Lower leg skin (tissue), 4 donors: ENCODE measurements at places on chromosomes 16 and 17.

DNA sequence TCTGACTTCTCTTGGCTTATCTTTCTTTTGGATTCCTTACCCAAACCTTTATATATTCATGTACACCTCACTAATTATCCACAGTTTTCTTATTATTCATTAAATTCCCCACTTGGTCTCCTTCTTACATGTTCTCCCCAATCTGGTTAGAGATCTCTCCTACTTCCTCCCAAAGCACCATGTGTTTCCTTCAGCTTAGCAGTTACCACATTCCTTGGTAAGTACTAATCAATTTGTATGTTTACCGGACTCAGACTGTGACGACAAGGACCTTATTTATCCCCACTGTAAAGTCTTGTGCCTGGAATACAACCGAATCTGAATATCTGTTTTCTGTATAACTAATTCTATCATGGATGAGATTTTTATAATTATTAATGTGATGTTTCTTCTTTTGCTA lies 389.5 kb downstream of the KCNJ2 start:
- DNase-seq: no peak

DNA sequence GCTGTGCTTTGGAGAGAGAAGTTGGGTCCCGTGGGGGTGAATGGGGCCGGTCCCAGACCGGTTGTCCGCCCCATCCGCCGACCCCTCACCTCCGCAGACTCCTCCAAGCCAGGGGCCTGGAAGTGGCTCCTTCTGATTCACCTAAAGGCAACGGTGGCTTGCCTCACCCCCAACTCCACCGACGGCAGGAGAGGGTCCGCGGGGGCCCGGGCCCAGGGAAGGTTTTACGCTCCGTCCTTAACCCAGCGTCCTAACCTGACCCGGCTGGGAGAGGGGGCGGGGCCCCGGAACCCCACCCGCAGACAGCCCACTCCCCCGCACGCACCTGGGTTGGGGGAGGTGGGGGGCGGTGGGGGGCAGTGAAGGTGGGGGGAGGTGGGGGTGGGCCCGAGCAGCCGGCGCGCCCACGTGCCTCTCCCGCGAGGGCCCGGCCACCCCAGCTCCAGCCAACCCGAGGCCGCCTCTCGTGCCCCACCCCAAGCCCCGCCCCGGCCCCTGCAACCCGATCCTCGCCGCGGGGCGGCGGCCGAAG lies 12.7 kb upstream of the CD300A start:
- no peak for DNase-seq

GRCh38 chr16:51797669-51798259 lies 646.7 kb upstream of the SALL1 start:
- DNase-seq: no peak

DNA sequence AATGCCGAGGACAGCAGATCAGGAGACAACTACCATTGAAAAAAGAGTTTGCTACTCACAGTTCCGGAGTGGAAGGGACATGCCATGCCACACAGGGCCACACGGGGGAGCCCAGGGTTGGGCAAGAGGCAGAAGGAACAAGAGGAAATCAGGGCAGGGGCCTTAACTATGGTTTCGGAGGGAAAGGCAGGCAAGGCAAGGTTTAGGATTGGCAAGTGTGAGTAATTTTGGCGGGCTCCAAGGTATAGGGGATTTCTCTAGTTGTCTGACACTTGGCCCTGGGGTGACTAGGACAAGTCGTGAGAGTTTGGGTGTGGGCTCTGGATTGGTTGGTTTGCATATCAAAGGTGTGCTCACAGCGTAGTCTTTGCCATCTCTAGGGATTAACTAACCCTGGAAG lies 27.0 kb upstream of the NTN1 start:
- DNase-seq: peak; percentile 88

GRCh38 chr17:66276328-66276937 lies 26.0 kb upstream of the PRKCA start:
- DNase-seq: no peak

- no peak for DNase-seq
Observed at GRCh38 chr16:77469634-77470033, 34.8 kb upstream of the ADAMTS18 start.

GRCh38 chr16:82197540-82198240 lies 27.7 kb upstream of the MPHOSPH6 start:
- DNase-seq: no peak

DNA sequence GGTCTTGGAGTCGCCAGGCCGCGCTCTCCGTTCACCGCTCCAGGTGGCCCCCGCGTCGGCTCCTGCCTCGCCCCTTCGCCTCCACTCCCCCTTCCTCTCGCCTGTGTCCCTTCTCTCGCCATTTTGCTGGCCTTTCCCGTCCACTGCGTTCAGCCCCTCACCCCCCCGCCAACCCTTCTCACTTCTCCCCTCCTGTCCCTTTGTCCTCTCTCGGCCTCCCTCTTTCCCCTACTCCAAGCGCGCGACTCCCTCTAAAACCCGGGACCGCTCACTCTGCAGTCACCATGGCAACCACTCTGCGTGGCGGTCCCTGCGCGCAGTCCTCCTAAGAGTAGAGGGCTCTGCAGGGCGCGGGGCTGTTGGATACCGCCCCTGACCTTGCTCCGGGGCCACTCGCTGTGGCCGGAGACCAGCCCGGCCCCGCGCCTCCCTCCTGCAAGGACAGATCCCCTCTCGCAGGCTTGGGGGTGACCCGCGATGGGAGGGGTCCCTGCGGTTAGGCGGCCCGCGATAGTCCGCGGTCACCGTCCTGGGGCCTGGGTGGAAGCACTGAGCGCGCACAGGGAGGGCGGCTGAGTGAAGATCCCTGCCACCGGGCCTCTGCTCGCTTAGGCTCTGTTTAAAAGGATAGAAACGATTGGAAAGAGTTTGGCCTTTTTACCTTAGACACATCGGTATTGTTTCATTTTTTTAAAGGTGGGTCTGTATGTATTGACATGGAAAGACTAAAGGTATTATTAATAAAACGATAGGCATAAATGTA lies 454 bp downstream of the CCDC40 start:
- DNase-seq: no peak

GRCh38 chr17:56898874-56899273 lies 15.0 kb downstream of the TRIM25 start:
- no peak for DNase-seq

DNA sequence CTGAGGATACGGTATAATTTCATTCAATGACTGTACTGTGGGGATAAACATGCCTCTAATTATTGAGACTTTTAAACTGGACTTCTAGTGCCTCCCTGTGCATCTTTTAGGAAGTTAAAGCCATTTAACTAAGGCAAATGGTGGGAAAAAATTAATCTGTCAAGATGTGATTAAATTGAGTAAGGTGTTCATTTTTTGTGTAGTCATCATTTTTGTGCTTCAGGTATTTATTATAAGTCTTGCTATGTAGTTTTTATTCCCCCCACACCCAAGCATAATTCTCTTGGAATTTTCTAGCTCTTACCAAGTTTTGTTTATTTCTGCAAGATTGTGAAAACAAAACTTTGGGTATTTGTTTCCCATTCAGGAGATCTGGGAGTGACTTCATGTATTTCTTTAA lies 10.2 kb downstream of the TAF15 start:
- DNase-seq: no peak

DNA sequence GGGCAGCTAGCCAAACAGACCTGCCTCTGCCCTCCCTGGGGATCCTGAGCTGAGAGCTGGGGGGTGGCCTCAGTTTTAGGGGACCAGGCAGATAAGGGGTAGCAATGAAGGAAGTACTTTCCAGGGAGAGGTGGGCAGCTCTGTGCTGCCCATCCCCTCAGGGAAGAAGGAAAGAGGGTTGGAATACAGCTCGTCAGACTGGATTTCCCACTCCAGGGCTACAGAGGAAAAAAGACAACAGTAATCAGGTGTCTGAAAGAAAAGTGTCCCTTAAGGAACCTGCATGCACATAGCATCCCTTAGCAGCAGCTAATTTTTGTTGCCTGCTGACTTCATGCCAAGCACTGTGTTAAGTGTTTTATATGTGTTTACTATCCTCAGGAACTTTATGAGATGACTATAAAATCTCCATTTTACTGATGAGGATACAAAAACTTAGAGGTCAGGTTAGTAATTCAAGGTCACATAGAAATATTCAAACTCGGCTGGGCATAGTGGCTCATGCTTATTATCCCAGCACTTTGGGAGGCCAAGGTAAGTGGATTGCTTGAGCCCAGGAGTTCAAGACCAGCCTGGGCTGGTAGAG lies 3.2 kb upstream of the MRPL58 start:
- no peak for DNase-seq

- DNase-seq: no peak
Observed at GRCh38 chr17:41885733-41886132, 20.5 kb upstream of the KLHL11 start.

- no peak for DNase-seq
Observed at GRCh38 chr16:83200005-83200779, 573.4 kb downstream of the CDH13 start.

GRCh38 chr17:14781123-14781522 lies 480.2 kb downstream of the HS3ST3B1 start:
- DNase-seq: no peak

DNA sequence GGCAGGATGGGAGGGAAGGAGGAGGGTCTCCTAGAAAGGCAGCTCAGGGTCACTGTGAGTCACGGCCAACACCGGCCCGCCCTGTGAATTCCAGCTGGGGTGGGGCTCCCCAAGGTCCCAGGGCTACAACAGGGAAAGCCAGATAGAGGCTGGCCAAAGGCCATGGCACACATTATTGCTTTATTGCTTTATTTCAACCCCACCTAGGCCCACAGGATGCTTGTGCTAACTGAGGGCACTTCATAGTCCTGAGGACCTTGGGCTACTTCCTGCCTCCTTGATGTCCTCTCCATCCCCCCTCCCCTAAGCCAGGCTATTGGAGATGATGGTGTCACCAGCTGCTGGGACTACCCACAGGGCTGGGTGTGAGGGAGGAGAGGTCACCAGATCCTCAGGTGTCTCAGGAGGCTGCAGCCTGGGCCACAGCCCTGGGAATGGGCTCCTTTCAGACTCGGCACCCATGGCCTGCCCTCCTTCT lies 26.1 kb downstream of the LRRC75A start:
- no peak for DNase-seq

GRCh38 chr16:87145181-87146176 lies 171.7 kb downstream of the C16orf95 start:
- DNase-seq: no peak

- DNase-seq: no peak
Observed at GRCh38 chr16:57308041-57308440, 23.6 kb upstream of the PLLP start.

GRCh38 chr16:62149631-62150030 lies 113.4 kb upstream of the CDH8 start:
- DNase-seq: no peak

GRCh38 chr17:64042700-64043485 lies 22.5 kb upstream of the ICAM2 start:
- no peak for DNase-seq

DNA sequence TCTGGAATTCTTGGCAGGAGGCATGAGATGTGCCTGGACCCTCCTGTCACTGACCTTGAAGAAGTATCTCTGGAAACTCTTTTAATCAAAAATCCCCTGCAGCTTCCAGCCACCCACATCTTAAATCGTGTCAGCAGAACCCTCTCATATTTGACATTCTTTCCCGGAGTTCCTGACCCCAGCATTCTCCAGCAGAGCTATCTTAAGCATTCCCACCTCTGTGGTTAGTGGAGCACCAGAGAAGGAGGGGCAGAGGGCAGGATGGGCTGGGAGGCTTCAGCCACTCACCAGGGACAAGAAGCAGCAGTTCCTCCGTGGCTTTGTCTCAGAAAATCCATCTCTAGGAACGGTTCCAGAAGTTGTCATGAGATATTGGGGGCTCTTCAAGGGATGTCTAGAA lies 149.9 kb downstream of the RGS9 start:
- DNase-seq: no peak

- DNase-seq: no peak
Observed at GRCh38 chr16:53571763-53572162, 68.8 kb upstream of the AKTIP start.

DNA sequence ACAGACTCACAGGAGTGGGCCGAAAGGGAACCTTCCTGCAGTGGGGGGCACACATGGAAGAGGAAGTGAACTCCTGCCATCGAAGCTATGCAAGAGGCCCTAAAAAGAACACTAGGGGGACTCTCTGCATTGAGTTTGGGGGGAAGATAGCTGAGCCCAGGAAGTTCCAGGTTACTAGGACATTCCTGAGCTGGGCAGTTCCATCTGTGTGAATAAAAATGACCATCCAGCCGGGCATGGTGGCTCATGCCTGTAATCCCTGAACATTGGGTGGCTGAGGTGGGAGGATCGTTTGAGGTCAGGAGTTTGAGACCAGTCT lies 211.8 kb downstream of the ZNF423 start:
- DNase-seq: no peak

DNA sequence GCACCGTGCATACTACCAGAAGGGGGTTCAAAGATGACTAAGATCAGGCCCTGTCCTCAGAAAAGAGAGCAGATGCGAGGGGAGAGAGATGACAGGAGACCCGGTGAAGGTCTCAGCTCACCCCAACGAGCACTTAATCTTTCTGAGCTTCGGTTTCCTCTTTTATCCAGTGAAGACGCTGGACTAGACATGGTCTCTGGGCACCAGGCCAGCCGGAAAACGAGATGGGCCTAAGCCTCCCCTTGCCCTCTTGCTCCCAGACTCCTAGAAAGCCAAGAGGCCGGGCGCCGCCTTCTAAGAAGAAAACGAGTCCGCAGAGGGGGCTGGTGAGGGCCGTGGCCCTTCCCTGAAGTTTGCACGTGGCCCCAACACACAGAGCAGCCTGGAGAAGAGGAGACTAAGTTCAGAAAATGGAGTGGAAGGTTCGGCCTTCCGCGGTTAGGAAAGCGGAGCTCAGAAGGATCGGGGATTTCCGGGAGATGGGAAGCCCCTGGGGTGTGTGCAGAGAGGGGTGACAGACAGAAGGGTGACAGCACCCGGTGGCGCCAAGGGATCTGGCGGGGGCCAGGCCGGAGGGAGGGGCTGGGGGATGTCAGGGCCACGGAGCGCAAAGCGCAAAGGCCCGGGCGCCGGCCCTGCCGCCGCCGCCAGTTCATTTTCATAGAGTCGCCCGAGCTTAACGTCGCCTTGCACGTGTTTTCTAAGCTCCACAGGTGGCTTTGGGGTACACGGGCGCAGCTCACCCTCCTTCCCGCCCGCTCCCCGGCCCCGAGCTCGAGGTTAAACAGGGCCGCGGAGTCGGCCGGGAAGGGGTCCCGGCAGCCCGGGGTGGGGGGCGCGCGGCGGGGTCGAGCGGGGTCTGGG lies 42.1 kb upstream of the BHLHA9 start:
- DNase-seq: peak; percentile 88
